ENCODE measurements at places on chromosomes 4 and X.

DNA sequence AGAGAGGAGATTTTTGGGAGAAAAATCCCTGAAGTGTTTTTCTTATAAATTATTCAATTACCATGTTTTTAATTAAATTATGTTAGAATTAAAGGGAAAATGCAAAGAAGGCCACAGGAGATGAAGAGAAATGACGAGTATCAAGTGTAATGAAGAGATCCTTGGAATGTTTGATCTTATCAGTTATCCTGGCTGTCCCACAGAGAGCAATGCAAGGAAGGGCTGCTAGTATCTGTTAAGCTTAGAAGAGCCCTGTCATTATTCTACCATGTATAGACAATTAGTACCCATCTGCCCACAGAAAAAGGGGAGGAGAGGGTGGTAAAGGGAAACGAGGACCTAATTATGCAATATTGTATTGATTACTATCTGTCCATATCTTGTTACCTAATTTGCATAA lies 257.1 kb downstream of the BANK1 start:
- no peak for DNase-seq

DNA sequence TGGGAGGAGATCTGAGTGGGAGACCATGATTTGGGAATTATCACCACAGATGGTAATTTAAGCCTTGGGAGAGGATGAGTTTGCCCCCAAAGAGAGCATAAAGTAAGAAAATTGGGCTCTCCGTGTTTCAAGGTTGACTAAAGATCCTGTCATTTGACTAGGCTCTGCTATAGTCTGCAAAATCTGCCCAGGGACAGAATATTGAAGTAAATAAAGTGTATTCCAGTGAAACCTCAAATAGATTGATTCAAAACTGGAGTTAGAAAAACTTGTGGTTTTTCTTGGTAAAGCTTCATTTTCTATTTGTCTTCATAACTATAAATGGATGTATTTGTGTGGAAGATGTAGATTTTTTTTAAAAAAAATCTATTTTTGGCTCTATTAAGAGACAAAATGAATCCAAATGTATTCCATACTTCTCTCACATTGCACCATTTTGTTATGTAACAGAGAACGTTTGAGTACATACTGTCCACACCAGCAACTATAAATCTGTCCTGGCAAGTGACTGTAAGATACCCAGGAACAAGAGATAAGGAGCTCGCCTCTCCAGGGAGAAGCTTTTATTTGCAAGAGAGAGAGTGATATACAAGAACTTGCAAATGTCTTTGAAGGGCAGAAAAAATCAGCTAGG lies 170.2 kb downstream of the CBR4 start:
- DNase-seq = no peak

DNA sequence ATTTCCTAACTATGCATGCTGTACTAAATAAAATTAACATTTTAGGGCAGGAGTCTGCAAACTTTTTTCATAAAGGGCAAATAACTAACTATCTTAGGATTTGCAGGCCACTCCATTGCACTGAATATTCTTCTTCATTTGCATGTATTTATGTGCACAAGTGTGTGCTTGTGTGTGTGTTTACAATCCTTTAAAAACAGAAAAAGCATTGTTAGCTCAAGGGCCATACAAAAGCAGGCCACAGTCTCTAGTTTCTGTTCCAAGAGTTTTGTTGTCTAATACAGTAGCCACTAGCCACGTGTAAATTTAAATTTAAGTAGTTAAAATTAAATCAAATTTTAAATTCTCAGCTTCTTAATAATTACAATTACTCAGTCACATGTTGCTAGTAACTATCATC lies 621.8 kb downstream of the TMA16 start:
- DNase-seq = no peak

GRCh38 chr4:180794333-180794732 lies 1448.9 kb upstream of the TENM3 start:
- DNase-seq = no peak

- DNase-seq = no peak
These were observed 519.1 kb downstream of the IQCM start for GRCh38 chr4:149296503-149296902.

DNA sequence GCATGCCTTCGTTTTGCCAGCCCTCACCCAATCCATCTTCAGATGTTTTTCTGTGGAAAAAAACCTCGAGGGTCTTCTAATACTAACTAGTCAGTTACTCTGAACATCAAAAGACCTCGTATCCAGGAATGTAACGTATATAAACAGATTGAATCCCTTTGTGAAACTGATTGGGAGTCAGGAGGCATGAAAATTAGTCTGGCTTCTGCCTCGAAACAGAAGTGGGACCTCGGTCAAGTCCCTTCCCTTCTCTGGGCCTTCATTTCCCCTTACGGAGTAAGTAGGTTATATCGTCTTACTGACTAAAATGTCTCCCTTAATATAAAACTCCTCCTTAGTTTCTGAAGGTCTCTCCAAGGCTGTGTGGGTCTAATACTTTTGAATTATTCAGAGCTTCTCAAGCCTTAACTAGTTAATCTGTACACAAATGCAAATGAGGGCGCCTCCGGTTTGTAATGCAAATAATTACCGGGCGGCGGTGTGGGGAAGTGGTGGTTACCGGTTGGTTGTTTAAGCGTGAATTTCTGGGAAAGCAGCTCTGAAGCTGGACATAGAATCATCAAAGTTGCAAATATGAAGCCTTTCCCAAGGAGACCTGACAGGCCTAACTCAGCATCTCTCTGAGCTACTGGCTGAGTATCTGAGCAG lies 11.4 kb upstream of the NKRF start:
- no peak for DNase-seq

DNA sequence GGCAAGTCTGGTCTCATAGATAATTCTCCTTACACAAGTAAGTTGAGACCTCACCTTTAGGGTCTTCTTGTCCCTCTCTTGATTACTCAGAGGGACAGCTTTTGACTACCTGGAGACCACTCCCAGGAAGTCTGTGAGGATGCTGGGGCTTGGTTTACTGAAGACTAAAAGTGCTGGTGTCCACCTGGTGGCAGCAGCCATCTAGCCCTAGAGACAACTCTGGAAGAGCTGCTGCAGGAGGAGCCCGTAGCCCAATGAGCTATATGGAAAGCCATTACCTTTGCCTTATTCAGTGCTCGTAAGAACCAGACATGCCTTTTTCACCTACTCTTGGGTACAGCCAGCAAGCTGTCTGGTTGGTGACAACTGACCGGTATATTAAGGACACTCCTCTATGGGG lies 7.3 kb downstream of the FGFBP2 start:
- DNase-seq = no peak

- no peak for DNase-seq
These were observed 3.7 kb downstream of the QRFPR start for GRCh38 chr4:121377076-121377475.

DNA sequence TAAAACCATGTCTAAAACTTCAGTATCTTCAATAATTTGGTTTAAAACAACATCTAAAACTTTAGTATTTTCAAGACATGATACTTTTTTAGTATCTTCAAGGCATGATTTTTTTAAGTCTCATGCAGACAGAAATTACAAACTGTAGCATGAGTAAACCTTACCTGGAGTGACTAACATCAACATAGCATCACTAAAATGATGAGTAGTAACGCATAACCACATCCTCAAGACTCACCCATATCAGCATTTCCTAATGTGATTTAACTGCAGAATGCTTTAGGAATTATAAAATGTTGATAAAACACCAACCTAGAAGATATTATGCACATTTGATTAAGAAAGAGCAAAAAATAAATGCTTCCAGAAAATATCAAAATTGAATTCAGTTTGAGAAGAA lies 19.7 kb upstream of the EDNRA start:
- no peak for DNase-seq

GRCh38 chr4:18813055-18813454 lies 791.5 kb upstream of the LCORL start:
- no peak for DNase-seq

DNA sequence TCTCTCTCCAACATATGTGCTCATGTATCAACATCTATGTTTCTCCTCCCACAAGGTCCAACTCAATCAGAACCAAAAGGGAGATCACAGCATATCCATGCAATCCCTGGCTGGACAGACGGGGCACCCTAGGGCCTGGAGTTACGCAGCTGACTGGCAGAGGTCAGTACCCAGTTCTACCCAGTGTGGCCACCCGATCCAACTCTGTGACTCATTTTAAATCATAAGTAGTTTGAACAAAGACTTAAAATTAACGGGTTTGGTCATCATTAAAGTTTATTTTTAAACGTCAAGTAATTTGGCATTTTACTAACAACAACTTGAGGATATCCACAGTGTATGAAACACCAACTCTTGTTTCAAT lies 59.5 kb downstream of the APBB2 start:
- DNase-seq = no peak

- no peak for DNase-seq
These were observed 194.1 kb downstream of the SH2D1A start for GRCh38 chrX:124540474-124540873.

DNA sequence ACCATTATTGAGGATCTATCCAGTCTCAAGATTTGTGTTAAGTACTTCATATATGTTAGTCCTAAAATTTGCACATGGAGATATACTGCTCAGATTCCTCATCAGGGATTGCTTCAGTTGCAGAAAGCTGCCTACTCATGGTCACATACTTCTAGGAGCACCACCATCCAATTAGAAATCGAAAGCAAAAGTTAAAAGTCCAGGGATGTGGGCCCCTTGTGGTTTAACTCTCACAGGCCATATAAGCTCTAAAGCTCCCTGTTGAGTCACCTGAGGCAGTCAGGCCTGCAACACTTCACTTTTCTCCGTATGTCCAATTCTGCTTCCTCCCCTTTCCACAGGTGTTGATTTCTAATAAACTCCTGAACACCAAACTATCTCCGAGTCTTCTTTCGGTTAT lies 84.2 kb downstream of the CNOT6L start:
- DNase-seq = no peak

DNA sequence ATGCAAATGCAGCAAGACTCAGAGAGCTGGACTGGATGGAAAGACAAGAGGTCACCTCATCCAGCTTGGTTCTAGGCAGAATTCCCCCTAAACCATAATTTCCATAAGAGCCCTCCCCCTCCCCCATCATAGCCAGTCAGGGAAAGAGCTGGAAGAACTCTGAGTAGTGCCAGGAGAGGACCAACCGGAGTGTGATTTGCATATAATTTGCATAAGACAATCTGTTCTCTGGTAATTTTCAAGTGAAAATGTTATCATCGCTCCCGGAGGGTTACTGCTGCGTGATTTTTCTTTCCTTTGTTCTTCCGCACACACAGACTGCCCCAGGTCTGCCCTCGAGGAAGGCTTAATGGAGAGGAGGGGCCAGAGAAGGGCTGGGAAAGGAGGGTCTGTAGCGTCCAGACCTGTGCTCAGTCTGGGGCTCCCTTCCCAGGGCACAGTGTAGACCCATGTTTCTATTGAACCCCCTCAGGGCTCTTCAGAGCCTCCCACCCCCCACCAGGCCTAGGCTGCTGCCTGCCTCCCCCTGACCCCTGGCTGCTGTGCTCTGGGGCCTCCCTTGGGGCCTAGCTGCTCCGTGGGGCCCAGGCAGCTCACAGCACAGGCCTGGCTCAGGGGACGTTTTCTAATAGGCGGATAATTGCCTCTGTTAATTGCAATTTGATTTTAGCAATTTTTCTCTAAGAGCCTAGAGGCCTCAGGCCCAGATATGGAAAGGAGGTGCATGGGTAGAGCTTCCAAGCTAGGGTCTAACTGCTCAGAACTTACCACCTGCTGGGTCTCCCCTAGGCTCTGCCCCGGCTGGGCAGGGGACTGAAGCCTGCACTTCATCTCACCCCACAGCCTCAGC lies 90.4 kb upstream of the PJA1 start:
- DNase-seq = no peak

GRCh38 chr4:178174756-178175155 lies 732.5 kb upstream of the AGA start:
- DNase-seq = no peak

GRCh38 chr4:71404049-71404448 lies 65.2 kb downstream of the SLC4A4 start:
- no peak for DNase-seq
